Stimulated activated CD4-positive, alpha-beta T cell treated with anti-CD3 and anti-CD28 coated beads, TNF-alpha, amount 100 ng/mL, for 1 hour (primary cell): ENCODE measurements at places on chromosomes 5 and 9.

DNA sequence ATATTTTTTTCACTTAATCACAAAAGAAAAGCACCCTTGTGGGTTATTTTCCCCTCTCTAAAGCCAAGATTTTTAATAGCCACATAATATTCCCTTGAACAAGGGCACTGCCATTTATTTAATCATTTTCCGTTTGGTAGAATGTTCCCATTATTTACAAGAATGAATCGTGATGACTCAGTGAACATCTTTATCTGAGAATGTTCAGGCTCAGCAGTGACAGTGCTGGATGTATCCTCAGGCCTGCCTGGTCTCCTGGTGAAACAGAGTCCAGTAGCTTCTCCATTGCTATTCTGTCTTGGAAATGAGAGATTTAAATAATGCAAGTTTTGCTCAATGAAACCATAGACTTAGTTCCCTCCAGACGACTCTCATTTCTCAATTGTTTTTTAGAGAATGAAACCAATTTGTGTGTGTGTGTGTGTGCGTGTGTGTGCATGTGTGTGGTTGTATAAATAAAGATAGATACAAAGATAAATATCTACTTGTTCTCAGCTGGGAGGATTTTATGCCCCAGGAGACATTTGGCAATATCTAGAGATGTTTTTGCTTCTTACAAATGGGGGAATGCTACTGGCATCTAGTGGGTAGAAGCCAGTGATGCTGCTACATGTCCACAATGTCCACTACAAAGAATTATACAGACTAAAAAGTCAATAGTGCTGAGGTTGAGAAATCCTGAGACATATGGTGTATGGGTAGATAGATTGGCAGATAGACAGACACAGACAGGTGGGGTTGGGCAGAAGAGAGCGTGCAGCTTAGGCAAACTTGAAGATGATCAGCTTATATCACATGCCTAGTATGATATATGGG is 55.0 kb downstream of the PAPPA start:
- DNase-seq: no peak

GRCh38 chr5:30991462-30991861 is 202.0 kb upstream of the CDH6 start:
- no peak for DNase-seq

- DNase-seq: no peak
Measured at GRCh38 chr5:93589829-93590215, 6.8 kb downstream of the NR2F1 start.

DNA sequence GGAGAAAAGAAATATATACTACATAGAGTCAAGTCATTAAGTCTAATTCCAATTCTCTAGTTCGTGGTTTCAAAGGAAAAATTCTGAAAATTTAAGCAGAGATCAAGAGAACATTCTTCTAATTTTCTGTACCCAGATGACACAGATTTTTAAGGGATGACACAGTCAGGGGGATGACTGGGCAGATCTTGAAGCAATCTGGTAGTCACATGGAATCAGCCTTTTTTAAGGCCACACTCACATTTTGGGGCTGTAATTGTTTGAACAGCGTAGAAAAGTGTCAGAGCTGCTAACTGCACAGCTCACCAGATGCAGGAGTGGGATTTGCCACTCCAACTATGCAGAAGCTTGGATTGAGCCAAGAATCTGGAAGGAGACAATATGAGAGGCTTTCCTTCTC is 20.4 kb downstream of the PDE4D start:
- no peak for DNase-seq

DNA sequence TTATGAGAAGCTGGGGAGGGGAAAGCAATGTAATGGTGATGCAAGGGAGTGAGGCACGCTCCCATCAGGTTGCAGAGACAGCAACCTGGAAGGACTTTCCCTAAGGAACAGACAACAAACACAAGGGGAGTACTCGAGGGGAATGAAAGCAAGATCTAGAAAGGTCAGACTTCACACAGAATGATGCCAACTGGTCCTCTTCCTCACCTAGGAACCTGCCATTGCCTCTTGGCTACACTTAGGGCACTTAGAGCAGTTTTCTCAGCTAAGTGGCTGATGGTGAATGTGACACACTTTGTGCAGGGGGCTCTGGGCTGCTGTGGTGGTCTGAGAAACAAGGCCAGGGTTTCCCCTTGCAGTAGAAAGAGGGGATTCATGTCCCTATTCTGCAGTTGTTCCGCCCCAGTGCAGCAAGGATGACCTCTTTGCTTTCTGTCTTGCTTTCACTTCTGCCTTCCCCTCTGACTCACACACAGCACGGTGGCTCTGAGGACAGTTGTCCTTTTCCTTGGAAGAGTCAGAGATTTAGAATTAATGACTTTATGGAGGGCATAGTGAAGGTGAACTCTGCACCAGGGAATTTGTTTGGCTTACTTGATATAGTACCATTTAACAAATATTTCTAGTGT is 394.0 kb upstream of the KLF4 start:
- DNase-seq: no peak

DNA sequence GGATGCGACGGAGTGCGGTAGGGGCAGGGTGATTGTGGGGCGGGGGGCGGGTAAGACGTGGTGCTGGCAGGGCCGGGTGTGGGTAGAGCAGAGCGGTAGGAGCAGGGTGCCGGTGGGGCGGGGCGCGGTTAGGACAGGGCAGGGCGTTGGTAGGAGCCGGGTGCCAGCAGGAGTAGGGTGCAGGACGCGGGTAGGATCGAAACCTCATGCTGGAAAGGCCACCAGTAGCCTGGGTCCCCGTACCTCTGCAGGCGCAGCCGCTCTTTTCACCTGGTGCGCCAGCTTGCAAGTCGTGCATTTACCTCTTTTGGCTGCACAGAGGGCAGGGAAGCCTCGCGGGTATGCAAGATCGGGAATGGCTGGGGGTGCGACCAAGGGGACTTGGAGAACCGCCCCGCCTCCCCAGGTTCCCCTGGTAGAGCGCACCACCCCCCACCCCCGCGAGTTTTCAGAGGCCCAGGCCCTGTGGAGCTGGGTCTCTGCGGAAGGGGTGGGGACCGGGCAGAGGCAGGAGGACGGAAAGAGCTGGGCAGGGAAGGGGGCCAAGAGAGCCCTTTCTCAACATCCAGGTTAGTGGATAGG is 104.8 kb upstream of the SIMC1 start:
- no peak for DNase-seq

DNA sequence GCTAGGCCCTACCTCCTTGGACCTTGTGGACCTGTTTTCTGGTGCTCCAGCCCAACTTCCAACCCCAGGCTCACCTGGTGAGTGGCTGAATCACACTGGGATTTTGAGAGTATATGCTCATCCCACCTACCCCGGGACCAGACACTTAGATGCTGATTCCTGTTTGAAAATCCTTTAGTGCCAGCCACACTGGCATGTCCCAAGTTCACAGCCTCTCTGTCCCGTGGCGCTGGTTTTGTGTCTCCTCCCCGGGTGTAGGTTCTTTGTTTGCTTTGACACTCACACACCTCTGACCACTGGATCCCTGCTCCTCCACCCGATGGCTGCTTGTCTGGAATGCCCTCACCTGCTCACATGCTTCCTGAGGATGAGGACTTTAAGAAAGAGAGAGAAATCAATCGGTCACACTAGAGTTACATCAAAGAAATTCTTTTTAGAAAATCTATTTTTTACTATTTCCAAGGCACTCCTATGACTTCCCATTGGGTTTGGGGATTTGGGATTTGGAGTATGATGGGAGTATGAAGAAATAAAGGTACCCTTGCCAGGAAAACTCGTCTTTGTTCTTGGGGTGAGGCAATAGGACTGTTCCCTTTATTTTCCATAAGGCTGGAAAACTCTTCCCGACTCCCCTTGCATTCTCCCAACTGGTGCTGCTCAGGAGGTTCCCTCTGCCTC is 7.3 kb upstream of the SLC25A48 start:
- no peak for DNase-seq

- DNase-seq: no peak
Measured at GRCh38 chr5:108661590-108662219, 86.0 kb upstream of the FER start.
